ENCODE measurements at places on chromosomes 16 and 17.

DNA sequence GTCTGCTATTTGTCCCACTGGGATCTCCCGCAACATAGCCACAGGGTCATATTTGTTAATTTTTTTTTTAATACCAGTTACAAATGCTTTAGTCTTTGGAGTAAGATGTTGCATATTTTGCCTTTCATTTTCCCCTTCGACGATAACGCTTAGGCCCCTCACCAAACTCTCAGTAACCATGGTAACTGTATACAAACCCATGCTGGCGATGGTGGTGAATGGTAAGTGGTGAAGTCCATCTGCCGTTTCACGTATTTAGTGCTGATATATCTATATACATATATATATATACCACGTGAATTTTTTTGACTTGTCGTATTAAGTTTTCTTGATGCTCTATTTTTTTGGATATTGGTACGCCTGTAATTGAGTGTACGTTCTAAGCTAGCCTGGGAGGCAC is 263.7 kb downstream of the RBFOX1 start:
- no peak for DNase-seq

DNA sequence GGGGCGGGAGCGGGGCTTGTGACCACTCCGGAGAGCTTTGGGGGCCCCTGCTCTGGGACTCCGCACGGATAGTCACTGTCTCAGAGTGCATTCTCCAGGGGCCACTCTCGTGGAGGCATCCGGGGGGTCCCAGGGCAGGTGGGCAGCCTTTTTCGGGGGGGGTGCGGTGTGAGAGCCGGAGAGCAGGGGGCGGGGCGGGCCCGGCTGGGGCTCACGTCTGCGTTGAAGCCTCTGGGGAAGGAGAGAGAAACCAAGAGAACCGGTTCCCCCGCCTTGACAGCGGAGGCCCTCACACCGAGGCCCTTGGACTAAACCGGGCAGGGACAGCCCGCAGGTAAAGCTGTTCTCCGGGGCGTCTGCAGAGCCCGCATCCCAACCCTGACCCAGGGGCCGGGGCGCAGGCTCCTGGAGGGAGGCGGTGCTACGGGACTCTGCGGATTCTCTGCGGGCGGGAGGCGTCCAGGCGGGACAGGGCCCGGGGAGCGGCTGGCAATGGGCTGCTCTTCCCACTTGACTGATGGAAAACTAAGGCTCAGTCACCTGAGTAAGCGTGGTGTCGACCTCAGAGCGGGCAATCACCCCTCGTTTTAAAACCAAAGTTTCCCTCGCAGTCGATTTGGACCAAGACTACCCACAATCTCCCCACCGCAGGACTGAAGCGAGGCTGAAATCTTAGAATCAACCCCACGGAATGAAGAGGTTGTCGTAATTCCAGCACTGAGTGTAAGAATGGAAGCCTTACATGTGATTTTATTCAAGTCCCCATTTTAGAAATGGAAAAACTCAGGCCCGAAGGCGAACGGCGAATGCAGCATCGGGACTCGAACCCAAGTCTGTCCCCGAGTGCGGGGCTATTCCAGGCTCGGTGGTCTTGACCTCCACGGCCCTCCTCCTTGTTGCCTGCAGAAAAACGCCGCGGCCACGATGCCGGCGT is 49.6 kb upstream of the AMZ2 start:
- no peak for DNase-seq

GRCh38 chr17:32528825-32529224 is 42.0 kb downstream of the CDK5R1 start:
- no peak for DNase-seq

GRCh38 chr16:80972611-80973010 is 34.1 kb downstream of the CMC2 start:
- DNase-seq = no peak

GRCh38 chr17:28643983-28644786 is 773 bp downstream of the BLTP2 start:
- DNase-seq = no peak
